ENCODE measurements at places on chromosomes 2 and 18.

DNA sequence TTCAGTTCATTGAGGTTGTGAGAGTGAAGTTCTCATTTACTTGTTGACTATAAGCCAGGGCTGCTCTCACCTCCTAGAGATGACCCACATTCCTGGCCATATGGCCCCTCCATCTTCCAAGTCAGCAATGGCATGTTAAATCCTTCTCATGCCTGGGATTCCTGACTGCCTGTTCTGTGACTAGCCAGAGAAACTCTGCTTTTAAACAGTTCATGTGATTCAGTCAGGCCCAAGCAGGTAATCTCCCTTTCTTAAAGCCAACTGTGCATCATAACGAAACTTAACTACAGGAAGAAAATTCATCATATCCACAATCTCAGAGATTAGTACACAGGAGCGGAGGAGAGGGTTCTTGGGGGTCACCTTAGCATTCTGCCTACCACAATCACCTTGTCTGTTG, 11.5 kb downstream of the DPP4 start:
- no peak for DNase-seq

DNA sequence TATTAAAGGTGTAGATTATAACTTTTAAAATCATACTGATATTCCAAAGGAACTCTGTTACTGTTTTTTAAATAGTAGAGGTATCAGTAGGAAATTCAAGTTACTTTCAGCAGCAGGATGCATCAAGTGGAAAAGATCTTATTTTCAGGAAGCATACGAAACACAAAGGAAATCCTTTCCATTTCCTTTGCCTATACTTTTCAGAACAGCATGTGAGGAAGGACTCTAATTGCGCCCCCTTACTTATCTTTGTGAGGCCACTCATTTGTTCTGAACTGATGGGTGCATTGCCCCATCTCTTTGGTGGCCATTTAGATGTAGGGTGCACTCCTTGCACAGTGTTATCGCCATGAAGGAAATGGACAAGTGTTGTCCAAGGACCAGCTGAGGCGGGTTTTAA, 145.3 kb downstream of the BABAM2 start:
- no peak for DNase-seq

- DNase-seq: no peak
Observed at GRCh38 chr18:64399566-64399965, 250.7 kb upstream of the LINC00305 start.

- peak; percentile 7 for DNase-seq
Observed at GRCh38 chr18:24878289-24878688, 417.9 kb downstream of the HRH4 start.

DNA sequence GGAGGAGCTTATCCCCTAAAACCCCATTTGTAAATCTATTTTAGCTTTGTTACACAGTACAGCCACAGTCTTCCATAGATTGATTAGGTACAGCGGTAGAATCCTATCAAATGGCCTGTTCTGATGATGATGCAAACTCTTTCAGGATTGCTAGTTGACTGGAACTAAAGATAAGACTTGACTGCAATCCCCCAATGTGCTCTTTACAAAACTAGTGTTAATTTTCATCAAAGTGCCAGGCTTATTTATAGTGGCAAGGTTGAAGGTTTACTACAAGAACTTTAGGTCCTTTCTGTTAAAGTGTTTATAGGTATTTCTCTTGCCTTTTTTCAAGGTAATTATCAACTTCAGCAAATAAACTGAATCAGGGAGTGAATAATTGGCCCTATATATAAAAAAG, 9.0 kb upstream of the OTX1 start:
- no peak for DNase-seq

GRCh38 chr2:68878753-68879152, 7.6 kb upstream of the BMP10 start:
- DNase-seq: no peak

GRCh38 chr2:206408323-206409320, 34.7 kb upstream of the ADAM23 start:
- DNase-seq: no peak

DNA sequence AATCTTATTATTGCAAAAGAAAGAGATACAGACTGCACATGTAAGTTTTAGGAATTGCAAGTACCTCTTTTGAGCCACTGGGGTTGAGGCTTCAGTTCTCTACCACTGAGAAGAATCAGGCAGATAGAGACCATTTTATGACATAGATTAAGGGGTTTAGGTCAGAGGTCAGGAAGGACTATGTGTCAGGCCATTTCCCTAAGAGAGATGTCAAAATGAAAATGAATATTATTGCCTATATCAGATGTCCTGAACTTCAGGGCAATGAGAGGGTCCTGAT, 113.7 kb downstream of the GATA6 start:
- DNase-seq: no peak

GRCh38 chr2:226354434-226354833, 445.2 kb downstream of the IRS1 start:
- DNase-seq: no peak

GRCh38 chr2:219522111-219523030, 8.1 kb downstream of the ASIC4 start:
- DNase-seq: no peak

DNA sequence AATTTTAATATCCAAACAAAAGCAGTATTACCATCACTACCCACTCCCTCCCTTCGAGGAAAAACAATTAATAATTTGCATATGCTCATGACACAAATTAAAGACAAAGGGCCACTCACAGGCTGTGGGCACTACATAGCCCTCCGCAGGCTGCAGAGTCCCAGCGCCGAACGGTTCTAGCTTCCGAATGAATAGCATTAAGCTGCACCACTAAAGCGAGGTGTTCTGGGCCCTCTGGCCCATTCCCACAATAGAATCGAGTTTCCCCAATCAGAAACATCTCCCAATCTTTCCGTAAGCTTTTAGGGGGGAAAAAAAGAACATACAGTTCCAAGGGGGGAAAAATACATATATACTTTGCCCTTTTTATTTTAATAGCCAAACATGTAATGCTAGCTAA, 14.5 kb upstream of the SIX3 start:
- DNase-seq: no peak

GRCh38 chr2:15738943-15739342, 147.3 kb downstream of the DDX1 start:
- no peak for DNase-seq

DNA sequence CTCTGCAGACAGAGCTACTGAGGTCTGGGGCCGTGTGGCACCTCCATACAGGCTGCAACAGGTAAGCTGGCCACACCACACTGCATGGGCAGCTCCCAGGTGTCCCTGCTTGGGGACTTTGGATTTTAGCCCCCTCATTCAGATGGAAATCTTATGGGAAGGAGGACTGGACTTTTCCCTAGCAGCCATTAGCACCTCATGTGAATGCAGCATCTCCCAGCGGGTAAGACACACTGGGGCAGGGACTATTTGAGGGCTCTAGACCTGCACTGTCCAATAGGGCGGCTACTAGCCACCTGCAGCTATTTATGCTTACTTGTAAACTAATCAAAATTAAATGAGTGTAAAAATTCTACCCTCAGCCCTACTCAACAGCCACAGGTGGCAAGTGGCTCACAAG, 34.2 kb upstream of the GLI2 start:
- DNase-seq: no peak

- no peak for DNase-seq
Observed at GRCh38 chr18:49500201-49500921, 13.3 kb upstream of the C18orf32 start.

DNA sequence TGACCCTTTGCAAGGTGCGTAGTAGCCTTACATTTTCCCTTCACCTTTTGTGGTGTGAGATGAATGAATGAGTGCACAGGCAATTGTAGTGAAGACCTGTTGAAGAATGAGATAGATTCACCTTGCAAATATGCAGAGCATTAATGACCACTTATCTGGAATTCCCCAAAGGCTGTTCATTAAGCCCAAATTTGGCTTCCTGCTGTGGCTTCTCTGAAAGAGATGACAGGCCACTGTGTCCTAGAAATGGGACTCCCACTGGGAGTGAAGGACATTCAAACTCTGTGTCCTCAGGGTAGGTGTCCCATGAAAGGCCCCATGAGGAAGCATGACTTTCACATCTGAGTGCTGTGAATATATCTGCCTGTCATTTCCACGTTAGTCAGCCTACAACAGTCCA, 1821.8 kb upstream of the PIK3C3 start:
- no peak for DNase-seq

DNA sequence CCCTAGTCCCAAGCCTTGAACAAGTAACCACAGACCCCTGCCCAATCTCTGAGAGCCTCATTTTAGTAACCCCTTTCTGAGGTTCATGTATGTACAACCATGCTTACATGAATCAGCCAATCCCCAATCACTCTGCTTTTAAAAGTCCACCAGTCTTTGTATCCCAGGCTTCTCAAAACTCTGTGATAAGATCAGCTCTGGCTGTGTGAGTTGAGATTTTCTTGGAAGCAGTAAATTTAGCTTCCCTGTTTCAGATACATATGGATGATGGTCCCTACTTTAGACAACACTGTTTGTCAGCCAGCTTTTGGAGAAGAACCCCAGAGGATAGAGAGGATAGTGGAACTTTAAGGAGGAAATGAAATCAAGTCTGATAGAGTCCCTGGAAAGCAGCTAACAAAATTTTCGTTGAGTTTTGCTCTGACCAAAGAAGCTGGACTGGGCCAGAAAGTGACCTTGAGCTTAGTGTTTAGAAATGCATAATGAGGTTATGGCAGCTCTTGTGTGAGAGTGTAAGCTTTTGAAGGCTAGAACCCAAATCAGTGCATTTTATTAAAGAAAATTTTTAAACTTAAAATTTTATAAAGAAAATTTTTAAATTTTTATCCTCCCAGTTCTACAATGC, 3.7 kb downstream of the ADNP2 start:
- no peak for DNase-seq

DNA sequence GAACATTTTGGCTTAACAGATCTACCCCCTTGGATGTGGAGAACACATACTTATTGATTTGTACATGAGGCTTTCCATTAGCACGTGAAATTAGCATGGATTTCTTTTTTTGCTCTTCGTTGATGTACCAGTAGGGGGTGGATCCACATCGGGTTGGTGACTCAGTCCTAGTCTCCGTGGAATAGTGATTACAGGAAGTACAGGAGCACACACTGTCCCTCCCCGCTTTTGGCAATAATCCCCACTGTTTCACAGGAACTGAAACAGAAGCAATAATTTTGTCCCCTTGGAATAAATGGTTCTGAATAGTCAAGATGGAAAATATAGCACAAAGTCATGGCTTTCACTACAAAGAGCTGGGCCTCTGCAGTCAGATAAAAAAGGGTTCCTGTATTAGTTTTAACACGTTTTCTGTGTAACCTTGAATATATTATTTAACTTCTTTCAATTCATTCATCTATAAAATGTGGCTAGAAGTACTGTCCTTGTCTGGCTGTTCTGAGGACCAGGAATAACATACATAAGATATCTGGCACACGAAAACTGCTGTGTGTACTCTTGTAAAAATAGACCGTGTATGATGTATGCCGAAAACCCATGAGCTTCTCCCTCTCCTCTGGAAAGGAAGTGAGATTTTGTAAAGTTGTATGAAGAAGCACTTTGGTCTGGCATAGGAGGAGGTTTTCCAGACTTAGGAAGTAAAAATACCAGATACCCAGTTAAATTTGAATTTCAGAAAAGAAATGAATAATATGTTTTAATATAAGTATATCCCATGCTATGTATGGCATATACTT, 229.2 kb downstream of the GALR1 start:
- DNase-seq: no peak

- no peak for DNase-seq
Observed at GRCh38 chr2:62408241-62408677, 97.7 kb downstream of the TMEM17 start.

DNA sequence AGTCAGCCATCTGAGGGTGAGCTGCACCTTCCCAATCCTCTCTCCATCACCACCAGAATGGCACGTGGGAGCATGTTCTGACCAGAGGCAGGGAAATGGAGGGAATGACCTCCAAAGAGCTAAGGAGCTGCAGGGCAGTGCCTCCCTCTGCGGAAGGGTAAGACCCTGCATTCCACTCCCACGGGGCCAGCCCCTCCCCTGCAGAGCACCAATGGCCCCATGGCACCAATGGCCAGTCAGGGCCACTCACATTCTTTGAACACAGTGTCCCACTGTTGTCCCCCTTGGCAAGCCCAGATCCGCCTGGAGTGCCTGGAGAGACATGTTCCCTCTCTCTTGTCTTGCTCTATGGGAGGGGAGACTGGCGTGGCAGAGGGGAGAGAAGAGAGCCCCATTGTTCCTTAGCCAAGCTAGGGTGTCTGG, 164.4 kb downstream of the TNS1 start:
- DNase-seq: no peak

DNA sequence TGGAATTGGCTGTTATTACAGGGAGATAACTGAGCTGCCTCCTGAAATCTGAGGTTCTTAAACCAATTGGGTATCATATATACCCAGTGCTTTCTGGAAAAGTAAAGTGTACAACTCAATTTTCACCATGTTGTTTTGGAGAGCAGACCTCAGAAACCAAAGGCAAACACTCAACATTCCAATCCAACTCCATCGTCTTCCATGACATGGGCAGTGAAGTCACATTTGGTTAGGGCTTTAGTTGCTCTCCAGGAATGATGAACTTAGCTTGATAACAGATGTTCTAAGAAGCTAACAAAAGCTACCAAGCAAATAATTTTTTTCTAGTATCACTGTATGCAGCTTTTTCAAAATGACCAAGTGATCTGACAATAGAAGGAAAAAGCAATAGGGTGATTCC, 107.0 kb upstream of the SLC35G4 start:
- DNase-seq: no peak

- no peak for DNase-seq
Observed at GRCh38 chr2:216160786-216161185, 51.6 kb downstream of the XRCC5 start.

- DNase-seq: no peak
Observed at GRCh38 chr18:457140-457519, 43.4 kb downstream of the COLEC12 start.

DNA sequence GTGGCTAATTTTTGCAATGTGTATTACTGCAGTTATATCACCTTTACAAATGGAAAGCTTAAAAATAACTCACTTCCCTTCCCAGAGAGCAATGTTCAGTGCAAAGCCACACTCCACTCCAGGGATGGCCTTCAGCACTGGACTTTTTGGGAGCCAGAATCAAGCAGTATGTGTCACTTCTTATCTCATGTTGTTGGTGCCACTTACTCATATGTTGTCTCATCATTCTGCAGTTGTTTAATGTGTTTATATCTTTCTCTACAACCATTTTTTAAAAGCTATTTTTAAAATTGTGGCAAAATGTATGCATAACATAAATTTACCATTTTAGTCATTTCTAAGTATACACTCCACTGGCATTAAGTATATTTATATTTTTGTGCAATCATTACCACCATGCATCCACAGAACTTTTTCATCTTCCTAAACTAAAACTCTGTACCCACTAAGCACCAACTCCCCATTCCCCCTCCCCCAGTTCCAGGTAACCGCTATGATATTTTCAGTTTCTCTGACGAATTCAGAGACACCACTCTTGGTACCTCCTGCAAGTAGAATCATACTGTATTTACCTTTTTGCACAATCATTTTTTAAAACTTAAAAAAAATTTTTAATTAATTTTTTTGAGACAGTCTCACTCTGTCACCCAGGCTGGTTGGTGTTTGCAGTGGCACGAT, 32.1 kb upstream of the CD8A start:
- DNase-seq: no peak

GRCh38 chr2:118520246-118520645, 327.2 kb downstream of the EN1 start:
- DNase-seq: no peak

Data from CMK (cell line).